ENCODE measurements at places on chromosomes 1 and 21.

GRCh38 chr1:42955311-42956063, 3.2 kb downstream of the SLC2A1 start:
- DNase-seq, result no peak

- DNase-seq, result peak; percentile 39
These were observed 88.4 kb downstream of the SDCCAG8 start for GRCh38 chr1:243343970-243344937.

DNA sequence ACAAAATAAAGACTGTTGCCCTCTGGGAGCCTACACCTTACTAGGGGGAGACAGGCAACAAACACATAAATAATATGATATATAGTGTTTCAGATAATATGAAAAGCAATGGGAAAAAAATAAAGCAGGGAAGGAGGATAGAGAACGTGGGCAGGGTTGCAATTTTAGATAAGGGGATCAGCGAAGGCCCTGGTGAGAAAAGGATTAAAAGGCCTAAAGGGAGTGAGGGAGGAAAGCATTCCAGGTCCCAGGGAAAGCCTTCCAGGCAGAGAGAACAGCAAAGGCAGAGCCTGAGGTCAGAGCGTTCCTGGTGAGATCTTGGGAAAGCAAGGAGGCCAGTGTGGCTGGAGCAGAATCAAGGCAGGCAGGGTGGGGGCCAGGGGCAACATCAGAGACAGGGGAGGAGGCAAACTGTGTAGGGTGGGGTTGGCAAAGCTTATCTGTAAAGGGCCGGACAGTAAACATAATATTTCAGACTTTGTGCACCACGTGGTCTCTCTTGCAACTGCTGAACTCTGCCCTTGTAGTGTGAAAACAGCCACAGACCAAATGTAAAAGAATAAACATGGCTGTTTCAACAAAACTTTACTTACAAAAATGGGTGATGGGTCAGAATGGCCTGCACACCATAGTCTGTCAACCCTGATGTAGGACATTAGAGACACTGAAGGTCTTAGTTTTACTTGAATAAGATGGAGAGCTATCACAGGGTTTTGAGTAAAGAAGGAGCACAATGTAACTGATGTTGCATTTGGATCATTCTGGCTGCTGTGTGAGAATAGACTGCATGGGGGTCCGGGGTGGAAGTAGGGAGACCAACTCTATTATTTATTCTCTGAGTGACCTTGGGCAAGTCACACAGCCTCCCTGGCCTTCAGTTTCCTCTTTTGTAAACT, 13.3 kb upstream of the CPT2 start:
- no peak for DNase-seq

DNA sequence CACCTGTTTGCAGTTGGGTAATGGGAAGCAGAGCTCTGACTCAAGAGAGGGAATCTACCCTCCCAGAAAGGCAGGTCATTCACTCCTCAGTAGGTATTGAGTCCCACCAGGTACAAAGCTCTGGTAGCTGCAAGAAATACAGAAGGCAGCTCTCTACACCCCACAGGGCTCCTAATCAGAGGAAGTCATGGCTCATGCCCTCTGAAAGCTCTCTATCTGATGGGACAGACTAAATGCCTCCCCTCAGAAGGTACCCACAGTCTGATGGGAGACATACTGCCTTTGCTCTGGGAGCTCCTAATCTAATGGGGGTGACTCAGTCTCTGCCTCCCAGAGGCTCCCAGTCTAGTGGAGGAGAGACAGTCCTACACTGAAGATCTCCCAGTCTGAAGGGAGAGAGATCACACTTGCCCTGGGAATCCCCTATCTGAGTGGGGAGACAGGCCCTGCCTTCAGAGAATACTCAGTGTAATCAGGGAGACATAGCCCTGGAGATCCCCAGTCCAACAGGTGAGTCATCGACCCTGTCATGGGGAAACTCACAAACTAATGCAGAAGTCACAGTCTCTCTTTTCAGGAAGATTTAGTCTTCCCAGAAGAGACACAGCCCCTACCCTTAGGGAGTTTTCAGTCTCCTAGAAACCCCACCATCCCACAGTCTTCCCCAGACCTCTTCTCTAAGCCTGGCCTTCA, 23.7 kb downstream of the CAMK1G start:
- no peak for DNase-seq

DNA sequence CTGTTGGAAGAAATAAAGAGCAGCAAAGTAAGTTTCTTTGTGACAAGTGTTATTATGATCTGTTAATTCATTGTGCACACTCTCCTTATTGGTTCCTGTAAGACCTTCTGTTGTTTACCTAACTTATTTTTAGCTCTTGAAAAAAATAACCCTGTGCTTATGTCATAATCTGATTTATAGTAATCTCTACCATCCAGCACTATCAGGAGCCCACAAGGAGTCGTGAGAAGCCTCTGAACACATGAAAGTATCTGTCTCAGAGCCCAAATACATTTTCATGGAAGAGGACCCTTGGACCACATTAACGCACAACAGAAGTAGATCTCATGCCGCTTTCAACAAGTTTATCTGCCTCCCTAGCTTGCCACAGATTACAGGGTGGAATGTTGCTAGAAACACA, 45.8 kb downstream of the CENPF start:
- DNase-seq, result no peak

DNA sequence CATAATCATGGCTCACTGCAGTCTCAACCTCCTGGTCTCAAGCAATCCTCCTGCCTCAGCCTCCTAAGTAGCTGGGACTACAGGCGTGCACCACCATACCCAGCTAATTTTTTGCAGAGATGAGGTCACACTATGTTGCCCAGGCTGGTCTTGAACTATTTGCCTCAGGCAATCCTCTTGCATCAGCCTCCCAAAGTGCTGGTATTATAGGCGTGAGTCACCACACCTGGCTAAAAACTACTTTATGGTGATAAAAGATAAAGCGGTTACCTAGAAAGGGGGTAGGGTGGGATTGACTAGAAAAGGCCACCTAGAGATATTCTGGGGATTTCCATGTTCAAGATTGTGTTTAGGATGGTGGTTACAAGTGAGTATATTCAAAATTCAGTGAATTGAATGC, 5.0 kb downstream of the TSTD1 start:
- no peak for DNase-seq

DNA sequence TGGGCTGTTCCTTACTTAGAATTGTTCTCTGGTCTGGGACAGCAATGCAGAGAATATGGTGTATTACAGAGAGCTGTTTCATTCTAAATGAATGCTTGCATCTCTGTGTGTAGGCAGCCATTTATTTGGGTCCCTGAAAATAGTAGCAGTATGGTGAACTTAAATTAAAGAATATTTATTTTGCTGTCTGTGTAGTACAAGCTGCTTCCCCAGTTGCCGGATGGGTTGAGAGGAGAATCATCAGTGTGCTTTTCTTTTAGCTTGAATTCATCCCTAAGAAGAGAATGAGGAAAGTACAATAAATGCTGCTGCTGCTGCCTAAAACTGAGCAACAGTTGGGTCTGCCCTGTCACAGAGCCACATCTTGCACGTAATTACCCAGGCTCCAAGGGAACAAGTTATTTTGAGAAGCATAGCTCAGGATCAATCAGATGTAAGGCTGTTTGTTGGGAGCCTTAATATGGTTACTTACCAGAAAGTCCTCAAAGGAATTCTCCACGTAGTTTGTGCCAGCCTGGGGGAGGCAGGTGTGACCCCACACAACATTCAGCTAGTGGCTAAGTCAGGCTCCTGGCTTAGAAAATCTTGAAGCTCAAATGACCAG, 16.6 kb downstream of the ACTN2 start:
- DNase-seq, result no peak

- peak; percentile 27 for DNase-seq
These were observed 58.8 kb upstream of the SPATA6 start for GRCh38 chr1:48530727-48531351.

GRCh38 chr21:37429356-37429755, 62.8 kb downstream of the DYRK1A start:
- no peak for DNase-seq

DNA sequence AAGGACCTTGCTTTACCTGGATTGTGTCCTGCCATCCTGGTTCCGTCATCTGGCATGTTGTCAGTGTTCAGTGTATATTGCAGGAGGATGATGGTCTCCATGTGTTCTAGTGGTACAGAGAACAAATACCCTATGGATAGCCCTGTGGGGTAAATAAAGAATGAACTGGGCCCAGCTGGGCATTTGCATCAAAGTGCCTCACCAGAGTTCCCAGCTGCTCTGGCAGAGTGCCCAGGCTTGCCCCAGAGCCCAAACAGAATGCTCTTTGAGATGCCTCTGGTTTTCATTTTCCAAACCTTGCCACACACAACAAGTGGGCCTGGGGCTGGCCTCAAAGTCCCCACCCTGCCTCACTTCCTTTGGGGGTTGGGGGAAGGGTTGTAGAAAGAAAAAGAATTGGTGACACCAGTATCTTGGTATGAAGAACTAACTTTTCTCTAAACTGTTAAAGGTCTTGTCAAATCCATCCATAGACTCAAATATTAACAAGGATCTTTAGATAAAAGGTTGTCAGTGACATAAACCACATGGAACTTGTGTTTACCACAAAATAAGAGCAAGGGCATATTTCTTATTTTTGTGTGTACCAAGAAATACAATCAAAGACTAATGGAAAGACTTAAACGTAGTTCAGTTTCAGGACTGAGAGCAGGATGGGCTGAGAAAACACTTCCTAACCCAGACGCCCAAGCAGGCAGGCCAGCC, 82.2 kb downstream of the LMO4 start:
- peak; percentile 32 for DNase-seq

DNA sequence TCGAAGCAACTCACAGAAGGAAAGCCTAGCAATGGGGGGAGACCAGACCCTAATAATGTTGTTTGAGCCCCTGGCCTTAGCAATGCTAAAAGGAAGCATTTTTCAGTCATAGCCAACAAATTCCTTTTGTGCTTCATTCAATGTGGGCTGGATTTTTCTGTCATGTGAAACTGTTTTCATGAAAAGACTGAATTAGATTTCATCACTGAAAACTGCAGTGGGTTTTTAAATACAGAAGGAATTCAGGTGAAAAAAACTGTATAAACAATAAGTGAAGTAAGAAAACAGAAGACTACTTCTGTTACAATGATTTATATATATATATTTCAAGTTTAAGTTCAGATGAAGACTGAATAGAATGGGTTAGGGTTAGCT, 204.8 kb downstream of the SMYD3 start:
- DNase-seq, result peak; percentile 37
